ENCODE measurements at places on chromosomes 2 and 18. TPM values are rescaled to one million over a fixed set of nuclear protein-coding genes. Genes with fewer than 3 reads are reported as not detected.

DNA sequence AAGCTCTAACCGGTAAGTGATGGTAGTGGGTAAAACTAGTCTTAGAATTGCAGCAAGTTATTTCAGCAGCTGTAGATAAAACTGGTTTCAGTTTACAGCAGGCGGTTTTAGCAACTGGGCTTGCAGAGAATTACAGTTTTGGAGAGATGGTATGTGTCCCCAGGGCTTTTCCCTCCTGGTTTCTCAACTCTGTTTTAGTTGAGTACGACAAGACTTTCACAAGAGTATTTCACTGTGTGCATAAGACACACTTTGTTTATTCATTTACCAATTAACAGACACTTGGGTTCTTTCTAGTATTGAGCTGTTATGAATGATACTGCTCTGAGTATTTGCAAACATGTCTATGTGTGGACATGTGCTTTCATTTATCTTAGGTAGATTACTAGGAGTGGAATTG is 65.6 kb upstream of the RFX8 start:
- DNase-seq, result peak; percentile 71

- DNase-seq, result no peak
Observed at GRCh38 chr2:130378898-130379214, 23.0 kb downstream of the PTPN18 start.

GRCh38 chr18:35089891-35090550 is 48.8 kb downstream of the MAPRE2 start:
- DNase-seq, result no peak

DNA sequence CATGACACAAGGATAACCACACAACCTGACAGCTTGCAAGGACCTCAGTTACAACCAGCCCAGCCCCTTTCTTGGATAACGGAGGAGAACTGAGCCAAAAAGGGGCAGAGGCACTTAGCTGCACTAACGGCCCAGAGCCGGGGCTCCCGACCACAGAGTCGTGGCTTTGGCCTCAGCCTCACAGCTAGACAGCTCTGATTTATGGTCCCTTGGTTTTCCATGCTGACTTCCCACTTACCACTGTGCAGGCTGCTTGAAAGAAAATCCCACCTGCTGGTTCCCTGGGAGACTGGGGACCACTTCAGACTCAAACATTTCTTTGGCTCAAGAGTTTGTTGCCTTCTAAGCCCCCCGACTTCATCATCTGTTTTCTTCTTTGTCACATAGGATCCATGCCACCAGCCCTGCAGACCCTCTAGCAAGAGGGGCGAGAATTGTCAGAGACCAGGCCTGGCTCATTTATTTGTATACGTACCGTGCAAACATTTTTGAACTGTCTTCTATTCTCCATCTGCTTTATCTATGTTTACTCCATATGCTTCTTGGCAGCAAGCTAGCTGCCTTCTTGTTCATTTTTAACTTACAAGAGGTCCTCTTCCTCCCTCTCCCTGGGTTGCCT is 352.6 kb upstream of the MYT1L start:
- DNase-seq, result no peak

- DNase-seq, result no peak
Observed at GRCh38 chr2:45274250-45274926, 265.1 kb upstream of the SIX2 start.

DNA sequence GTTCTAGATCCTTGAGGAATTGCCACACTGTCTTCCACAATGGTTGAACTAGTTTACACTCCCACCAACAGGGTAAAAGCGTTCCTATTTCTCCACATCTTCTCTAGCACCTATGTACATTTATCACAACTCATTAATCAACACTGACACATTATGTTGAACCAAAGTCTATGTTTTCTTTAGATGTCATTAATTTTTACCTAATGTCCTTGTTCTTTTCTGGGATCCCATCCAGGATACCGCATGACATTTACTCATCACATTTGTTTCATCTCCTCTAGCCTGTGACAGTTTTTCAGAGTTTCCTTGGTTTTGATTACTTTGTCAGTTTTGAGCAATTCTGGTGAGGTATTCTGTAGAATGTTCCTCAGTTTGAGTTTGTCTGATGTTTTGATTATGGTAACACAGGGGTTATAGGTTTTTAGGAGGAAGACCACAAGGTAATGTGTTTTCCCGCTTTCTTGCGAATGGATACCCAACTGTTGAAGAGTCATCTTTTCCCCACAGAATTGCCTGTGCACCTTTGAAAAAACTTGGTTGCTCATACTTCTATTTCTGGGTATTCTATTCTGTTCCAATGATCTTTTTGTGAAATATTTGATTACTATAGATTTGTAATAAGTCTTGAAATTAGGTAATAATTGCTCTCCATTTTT is 3.0 kb upstream of the UGT1A9 start:
- DNase-seq, result no peak

GRCh38 chr2:30232801-30233130 is 1.4 kb downstream of the LBH start:
- DNase-seq, result peak; percentile 73

DNA sequence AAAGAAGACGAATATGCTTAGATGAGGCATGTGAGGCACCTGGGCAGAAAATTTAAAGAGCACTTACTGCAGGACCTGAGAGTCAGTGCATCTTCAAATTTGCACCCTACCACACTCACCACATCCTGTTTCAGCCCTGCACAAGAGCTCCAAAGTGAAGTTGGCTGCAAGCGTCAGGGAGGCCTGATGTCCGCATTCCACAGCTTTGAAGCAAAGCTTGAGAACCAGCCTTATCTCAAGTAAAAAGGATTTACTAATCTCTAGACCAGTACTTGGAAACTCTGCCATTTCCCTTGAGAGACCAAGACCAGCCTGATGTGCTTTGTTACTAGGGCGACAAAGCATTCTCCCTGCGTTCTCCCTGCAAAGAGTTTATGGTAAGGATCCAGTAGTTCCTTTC is 3.4 kb upstream of the ASNSD1 start:
- peak; percentile 81 for DNase-seq

DNA sequence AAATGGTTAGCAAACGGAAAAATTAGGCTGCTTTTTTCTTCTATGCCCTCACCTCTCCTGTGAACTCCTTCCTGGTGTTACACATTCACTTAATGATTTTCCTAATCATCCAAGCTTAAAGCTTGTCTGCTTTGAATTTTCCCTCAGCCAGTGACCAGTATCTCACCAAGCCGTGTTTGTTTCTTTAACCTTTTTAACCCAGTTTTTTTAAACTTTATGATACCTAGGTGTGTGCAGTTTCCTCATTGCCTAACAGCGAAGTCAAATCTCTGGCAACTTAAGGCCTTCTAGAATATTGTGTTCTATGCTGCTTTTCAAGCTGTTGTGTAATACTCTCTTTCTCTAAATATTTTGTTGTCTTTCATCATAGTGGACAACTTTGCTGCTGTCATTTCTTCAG is 113.0 kb downstream of the PIK3C3 start:
- no peak for DNase-seq

DNA sequence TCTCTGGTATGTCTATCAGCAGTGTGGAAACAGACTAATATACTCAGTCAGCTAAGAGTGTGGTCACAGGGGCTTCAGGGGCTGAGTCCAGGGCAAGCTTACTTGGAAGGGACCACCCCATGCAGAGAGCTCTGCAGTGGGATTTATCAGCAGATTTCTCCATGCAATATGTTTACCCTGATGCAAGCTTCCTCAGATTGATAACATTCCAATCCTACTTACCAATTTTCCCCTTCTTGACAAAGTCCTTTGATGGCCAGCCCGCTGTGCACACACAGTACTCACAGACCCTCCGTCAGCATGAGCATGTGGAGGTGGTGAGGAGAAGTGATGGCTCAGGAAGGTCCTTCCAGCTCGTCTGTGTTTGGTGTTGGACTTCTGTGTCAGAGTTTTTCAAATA is 51.8 kb downstream of the SH3RF3 start:
- DNase-seq, result no peak

Gene PSD4
- 1.8 TPM for total RNA-seq

Gene GNAL
- total RNA-seq, result 0.59 TPM

Gene C2orf78
- total RNA-seq, result not detected

Gene DBI
- total RNA-seq, result 65.1 TPM

Gene C2orf66
- 0.36 TPM for total RNA-seq

Gene NPHP1
- 7.6 TPM for total RNA-seq
